Left lung (tissue), 14 donors: ENCODE measurements at places on chromosomes 2 and 18. TPM values are rescaled to one million over a fixed set of nuclear protein-coding genes. Genes with fewer than 3 reads are reported as not detected.

The DCDC2C gene
- not detected for polyA plus RNA-seq

The TMEM17 gene
- polyA plus RNA-seq, result 4.3 TPM

DNA sequence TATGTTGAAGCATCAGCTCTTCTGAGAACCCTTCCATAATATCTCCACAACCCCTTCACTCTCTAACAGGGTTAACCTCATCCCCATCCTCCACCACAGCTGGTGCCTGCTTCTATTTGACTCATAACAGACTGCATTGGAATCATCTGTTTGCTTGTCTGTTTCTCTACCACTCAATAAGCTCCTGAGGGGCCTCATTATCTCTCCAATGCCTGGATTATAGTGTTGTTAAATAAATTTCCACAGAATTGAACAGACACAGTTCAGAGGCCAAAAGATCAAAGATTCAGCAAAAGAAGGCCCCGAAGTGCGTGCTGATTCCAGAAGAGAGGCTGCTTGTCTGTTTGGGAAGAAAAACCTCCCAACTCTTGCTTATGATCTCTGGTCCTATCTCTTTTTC lies 33.7 kb upstream of the FAM98A start:
- DNase-seq, result no peak

- no peak for DNase-seq
Measured at GRCh38 chr18:4586731-4587130, 131.6 kb upstream of the DLGAP1 start.
